Activated T-helper 1 cell treated with anti-CD3 and anti-CD28 coated beads, Interleukin-2, amount 50 U/mL, for 16 hours (primary cell): ENCODE measurements at places on chromosomes 16 and 17.
A peak's percentile ranks its signal among the peaks of the same experiment; 100 is the strongest.

DNA sequence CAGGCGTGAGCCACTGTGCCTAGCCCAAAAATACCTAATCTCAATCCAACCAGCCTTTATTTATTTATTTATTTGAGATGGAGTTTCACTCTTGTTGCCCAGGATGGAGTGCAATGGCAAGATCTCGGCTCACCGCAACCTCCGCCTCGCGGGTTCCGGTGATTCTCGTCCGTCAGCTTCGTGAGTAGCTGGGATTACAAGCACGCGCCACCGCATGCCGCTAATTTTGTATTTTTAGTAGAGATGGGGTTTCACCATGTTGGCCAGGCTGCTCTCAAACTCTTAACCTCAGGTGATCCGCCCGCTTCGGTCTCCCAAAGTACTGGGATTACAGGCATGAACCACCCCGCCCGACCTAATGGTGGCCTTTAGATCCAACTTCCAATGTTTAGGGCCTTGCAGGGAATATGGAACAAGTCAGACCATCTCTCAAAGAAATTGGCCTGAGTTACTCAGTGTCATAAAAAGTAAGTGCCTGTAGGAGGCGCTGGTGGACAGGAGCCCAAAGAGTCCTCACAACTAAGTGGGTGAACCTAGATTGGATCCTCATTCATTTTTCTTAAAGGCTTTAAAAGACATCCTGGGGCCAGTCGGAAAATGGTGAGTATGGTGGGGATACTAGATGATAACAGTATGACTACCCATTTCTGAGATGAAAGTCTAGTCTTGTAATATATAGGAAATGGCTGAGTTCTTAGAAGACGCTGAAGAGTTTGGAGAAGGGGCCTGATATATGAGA, 4.6 kb downstream of the ZSCAN10 start:
- DNase-seq: no peak

DNA sequence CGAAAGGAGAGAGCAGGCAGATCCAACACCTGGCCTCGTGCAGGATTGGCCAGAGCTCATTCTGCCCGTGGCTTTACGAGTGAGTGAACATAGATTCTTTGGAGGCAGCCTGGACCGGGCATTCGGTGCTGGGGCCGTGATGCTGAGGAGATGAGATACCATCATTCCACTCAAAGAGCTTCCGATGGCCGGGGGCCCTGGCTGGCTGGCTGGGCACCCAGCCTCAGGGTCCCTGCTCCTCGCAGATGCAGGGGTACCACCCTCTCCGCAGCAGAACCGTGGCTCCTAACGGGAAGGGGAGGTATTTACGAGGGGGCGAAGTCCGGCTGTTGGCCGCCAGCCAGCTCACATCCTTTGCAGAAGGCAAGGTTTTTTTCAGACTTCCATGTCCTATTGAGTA, 66.1 kb upstream of the FOXF1 start:
- DNase-seq: no peak

GRCh38 chr16:84246679-84247077, 6.9 kb upstream of the KCNG4 start:
- no peak for DNase-seq

DNA sequence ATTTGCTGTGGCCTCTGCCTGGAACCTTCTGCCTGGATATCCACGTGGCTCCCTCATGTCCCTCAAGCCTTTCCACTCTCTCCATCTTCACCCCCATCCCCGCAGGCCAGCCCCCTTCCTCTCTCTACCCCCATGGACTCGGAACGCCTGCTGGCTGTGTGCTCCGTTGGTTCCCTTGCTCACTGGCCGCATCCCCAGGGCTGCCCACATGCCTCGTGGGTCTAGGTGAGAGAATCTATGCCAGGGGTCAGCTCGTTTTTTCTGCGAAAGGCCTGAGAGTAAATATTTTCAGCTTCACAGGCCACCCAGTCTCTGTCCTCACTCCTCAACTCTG, 12.0 kb downstream of the SLC5A10 start:
- DNase-seq: no peak

GRCh38 chr16:5668553-5668952, 571.0 kb upstream of the EEF2KMT start:
- DNase-seq: no peak

GRCh38 chr17:70168044-70168976, 1.0 kb upstream of the KCNJ2 start:
- no peak for DNase-seq

- DNase-seq: no peak
Measured at GRCh38 chr16:20598832-20599469, 22.8 kb upstream of the ACSM2B start.

GRCh38 chr17:44315760-44316731, 7.6 kb downstream of the RUNDC3A start:
- DNase-seq: no peak

- DNase-seq: peak; percentile 49
Measured at GRCh38 chr16:22077700-22078313, 14.5 kb upstream of the VWA3A start.

DNA sequence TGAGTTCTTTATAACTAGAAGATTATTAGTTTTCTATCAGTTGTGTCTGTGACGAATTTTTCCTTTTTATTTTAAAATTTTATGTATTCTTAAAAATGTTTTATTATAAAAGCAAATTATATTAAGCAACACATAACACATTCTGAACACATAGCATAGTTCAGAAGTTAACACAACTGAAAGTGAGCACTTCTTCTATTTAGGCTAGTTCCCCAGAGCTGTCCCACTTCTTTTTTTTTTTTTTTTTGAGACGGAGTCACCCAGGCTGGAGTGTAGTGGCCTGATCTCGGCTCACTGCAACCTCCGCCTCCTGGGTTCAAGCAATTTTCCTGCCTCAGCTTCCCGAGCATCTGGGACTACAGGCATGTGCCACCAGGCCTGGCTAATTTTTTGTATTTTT, 37.7 kb upstream of the ALDH3A2 start:
- DNase-seq: no peak

GRCh38 chr16:9206156-9206555, 114.7 kb downstream of the HAPSTR1 start:
- DNase-seq: no peak

DNA sequence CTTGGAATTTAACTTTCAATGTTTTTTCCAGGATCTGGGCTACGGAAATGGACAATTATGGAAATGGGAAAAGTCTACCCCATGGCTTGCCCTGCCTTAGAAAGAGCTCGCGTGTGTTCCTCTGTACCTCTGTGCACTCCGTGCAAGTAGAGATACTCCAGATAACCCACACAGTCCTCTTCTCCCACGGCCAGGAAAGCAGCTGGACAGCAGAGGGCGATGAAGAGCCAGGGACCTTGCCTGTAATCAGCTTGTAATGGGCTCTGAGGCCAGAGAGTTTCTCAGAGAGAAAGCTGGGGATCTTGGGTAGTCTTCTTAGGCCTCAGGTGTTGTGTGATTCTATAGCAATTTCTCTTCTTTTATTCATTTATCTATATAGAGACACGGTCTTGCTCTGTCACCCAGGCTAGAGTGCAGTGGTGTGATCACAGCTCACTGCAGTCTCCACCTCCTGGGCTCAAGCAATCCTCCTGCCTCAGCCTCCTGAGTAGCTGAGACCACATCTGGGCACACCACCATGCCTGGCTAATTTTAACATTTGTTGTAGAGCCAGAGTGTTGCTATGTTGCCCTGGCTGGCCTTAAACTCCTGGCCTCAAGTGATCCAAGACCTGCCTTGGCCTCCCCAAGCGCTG, 2.4 kb upstream of the SOCS7 start:
- DNase-seq: peak; percentile 72

DNA sequence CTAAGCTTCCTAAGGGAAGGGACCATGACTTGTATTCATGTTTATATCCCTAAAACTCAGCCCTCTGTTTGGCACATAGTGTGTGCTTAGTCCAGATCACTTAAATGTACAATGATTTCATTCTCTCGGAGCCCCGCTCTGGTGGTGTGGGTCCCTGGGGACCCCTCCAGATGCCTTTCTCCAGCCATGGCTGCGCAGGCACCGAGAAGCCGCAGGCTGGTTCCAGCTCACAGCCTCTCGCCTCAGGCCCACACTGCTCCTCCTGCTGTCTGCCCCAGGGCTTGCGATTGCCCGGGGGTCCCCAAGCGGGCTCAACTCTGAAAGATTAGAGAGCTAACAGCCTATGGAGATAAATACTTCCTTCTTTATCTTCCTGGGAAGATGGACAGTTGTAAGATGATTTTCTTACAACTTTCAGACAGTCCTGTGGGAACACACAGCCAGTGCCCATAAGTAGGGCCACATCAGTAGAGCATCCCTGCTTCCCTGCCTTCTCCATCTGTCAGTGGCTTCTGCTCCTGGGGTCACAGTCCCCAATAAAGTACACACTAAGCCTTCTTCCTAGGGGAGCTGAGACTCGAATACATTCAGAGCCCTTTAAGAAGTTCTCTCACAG, 66.2 kb downstream of the CENPV start:
- no peak for DNase-seq

DNA sequence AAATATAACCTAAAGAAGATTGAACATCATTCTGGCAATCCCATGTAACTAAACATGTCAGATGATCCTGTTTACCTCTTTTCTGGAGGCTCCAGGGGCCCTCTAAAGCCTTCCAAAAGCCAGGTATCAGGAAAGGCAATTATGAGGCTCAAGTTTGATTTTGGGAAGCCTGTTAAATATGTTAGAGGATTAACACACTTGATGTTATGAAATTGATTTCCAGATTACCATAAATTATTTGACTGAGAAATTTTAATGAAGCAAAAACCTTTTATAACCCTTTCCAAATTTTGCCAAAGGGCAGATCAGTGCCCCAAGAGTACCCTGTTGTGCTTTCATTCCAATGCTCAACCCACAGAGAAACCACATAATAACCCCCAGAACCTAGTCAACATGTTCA, 29.3 kb downstream of the PHKB start:
- no peak for DNase-seq

DNA sequence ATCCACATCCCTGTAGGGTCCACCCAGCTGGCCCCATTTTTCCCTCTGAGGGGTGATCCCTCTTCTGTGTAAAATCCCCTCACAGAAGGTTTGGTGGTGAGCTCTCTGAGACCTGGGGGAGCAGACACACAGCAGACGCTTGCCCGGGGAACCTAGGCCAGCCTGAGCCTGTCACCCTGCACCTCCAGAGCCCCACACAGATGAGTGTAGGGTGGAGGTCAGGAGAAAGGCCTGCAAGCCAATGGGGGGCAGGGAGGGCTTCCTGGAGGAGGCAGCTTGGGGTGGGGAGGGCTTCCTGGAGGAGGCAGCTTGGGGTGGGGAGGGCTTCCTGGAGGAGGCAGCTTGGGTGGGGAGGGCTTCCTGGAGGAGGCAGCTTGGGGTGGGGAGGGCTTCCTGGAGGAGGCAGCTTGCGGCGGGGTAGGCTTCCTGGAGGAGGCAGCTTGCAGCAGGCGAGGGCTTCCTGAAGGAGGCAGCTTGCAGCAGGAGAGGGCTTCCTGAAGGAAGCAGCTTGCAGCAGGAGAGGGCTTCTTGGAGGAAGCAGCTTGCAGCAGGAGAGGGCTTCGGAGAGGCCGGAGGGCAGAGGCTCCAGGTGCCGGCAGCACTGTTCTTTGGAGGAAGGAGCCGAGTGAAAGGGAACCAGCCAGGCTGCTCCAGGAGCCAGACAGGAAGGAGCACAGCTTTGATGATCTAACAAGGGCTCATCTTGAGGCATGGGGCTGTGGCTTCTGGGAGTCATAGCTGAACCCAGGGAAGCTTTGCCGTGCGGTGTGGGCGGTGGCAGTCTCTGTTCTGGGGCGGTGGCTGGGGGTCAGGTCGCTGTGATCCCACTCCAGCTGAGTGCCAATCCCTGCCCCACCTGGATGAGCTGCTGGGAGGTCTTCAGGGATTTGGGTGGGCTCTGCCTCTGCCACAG, 83.7 kb upstream of the ZNF469 start:
- DNase-seq: no peak

DNA sequence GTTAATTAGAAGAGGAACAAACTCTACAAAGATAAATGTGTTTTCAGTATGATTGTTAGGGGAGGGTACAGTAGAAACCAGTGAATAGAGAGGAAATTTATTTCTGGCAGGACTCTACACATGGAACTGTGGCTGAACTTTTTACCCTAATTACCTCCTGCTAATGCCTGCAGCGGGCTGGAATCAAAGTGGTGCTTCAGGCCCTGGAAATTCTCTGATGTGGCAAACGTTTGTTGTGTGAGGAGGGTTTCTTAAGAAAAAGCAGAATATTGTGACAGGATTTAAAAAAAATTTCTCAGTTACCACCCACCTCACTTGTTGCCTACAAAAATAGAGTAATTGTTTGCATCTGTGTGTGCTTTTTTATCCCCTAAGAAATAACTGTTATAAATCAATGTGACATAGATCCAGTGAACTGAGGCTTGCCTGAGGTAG, 154.5 kb downstream of the BCAS3 start:
- DNase-seq: no peak

- no peak for DNase-seq
Measured at GRCh38 chr16:72815348-72816318, 232.3 kb downstream of the ZFHX3 start.

GRCh38 chr17:33046361-33047255, 55.0 kb downstream of the SPACA3 start:
- DNase-seq: no peak

DNA sequence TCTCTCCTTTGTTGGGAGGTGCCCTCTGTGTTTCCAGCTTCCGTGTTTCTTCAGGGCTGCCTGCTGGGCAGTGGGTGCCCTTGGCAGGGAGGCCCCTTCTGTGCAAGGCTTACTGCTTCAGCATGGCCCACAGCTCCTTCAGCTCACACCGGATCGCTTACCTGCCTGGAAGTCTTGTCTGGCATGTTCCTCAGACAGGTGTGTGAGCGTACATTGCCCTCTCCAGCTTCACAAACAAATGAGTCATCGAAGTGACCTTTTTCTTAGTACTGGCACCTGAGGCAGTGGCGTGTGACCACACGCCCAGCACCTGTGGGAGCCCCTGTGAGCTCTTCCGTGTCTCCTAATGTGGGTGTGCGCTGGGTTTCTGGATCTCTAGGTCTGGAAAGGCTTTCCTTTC, 3.5 kb downstream of the RAB40C start:
- DNase-seq: no peak

- no peak for DNase-seq
Measured at GRCh38 chr16:85544016-85544415, 69.1 kb upstream of the GSE1 start.

DNA sequence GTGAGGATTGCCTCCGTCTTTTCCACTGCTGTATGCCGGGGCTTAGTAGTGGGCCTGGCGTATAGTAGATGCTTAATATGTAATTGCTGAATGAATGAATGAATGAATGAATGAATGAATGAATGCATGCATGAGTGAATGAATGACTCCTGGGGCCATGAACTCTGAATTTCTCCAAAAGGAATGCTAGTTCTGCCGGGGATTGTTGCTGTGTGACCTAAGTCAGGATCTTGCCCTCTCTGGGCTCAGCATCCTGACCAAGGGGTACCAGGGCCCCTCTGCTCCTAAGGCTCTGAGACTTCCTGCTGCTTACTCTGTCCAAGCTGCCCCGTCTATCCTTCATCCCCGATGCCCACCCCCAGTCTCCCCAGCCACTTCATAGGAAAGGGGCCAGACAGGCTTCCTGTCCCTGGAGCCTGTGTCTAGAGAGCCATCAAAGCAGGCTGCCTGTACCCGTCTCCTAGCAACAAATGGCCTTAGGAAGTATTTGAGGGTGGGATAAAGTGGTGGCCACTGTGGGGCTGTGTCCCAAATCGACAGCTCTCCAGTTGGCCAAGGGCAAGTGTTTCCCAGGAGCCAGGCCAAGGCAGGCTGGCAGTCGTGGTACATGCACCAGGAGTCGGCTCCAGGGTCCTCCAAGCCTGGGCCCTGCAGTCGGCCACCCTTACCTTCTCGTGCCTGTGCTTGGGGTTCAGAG, 11.6 kb upstream of the MPRIP start:
- DNase-seq: no peak

GRCh38 chr16:85610446-85611193, 2.5 kb upstream of the GSE1 start:
- peak; percentile 79 for DNase-seq
